ENCODE measurements at places on chromosomes 5 and 9. TPM values are rescaled to one million over a fixed set of nuclear protein-coding genes. Genes with fewer than 3 reads are reported as not detected.
A peak's percentile ranks its signal among the peaks of the same experiment; 100 is the strongest.

Gene TRIM14
- total RNA-seq: 54.0 TPM

DNA sequence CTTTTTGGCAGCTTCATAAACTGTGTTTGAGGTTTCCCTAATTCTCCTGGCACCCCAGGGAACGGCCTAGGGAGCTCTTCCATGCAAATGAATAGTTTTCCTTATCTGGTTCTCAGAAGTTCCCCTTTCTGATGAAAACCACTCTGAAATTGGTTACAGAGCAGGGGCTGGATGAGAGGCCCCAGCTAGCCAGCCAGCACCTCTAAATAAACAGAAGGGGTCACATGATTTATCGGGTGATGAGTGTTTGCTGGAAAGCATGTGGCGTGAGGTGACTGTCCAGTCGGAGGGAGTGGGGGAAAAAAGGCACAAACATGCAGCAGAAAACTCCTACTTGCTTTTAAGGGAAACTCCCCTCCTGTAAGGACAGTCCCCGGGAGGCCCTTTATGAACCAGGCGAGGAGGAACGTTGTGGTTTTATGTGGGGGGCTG, 261.2 kb upstream of the ANKRD55 start:
- peaks cover 8% of the 10 kb centered on the region for H3K36me3 ChIP-seq
- H3K27ac ChIP-seq: no peak overlapping the region
- H3K27me3 ChIP-seq: no peaks in the 10 kb centered on the region
- peaks cover 28% of the 10 kb centered on the region for H3K4me1 ChIP-seq

DNA sequence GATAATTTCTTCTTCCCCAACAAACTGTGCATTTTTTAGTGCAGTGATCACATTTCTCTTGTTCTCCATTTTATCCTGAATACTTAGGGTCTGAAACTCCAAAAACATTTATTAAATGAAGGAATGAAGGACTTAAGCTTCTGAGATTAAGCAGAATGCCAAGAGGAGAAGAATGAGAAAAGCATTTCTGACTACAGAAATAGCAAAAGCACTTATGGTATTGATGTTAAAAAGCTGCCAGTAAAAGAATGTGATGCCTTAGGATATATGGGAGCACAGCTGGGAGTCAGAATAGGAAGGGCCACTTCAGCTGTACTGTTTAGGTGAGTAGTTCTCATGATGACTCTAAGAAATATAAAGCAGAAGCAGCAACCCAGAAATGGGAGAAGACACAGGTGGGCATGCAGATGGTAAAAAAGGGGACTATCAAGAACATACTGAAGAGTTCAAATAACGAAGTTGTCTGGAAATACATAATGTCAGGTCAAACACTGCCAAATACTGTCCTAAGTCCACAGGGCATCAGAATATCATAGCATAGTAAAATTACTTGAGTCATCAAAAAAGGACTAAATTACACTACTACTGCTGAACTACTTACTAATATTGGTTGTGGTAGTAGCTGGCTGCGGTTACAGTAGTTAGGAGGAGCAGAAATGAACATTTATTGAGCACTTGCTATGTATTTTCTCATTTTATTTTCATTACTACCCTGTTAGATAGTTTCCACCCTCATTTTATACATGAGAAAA, 132.7 kb downstream of the MAPKAP1 start:
- no peak for DNase-seq
- H3K4me3 ChIP-seq: no peak overlapping the region
- peaks cover 4% of the 10 kb centered on the region for H3K36me3 ChIP-seq
- peaks cover 7% of the 10 kb centered on the region for H3K4me1 ChIP-seq

Gene SLC25A51
- total RNA-seq: 10.3 TPM

GRCh38 chr5:158320178-158320674, 461.3 kb upstream of the CLINT1 start:
- H3K4me1 ChIP-seq: no peaks in the 10 kb centered on the region
- no peak overlapping the region for H3K27ac ChIP-seq
- peak; percentile 18 for DNase-seq
- no peaks in the 10 kb centered on the region for H3K27me3 ChIP-seq
- no peaks in the 10 kb centered on the region for H3K36me3 ChIP-seq

GRCh38 chr5:68484307-68485068, 268.9 kb downstream of the PIK3R1 start:
- H3K27ac ChIP-seq: no peak overlapping the region
- H3K36me3 ChIP-seq: no peaks in the 10 kb centered on the region
- DNase-seq: no peak
- no peak overlapping the region for H3K4me3 ChIP-seq
- no peaks in the 10 kb centered on the region for H3K27me3 ChIP-seq

DNA sequence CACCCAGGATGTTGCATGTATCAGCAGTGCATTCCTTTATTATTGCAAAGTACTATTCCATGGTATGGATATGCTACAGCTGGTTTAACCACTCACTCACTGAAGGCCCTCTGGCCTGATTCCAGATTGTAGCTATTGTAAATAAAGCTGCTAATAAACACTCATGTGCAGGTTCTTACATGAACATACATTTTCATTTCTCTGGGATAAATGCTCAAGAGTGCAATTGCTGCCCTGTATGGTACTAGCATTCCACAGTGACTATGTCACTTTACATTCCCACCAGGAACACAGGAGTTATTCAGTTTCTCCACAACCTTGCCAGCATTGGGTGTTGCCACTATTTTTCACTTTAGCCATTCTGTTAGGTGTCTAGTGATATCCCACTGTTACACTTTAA, 267.6 kb downstream of the SPOCK1 start:
- H3K36me3 ChIP-seq: no peaks in the 10 kb centered on the region
- DNase-seq: no peak
- H3K27me3 ChIP-seq: no peaks in the 10 kb centered on the region

Gene RGP1
- 26.6 TPM for total RNA-seq

GRCh38 chr5:142815469-142815868, 45.3 kb downstream of the ARHGAP26 start:
- peaks cover 14% of the 10 kb centered on the region for H3K36me3 ChIP-seq
- H3K27me3 ChIP-seq: no peaks in the 10 kb centered on the region
- no peak for DNase-seq
- H3K4me1 ChIP-seq: peaks cover 74% of the 10 kb centered on the region
- no peak overlapping the region for H3K4me3 ChIP-seq

Measured in Calu3 (cell line).